ENCODE measurements at places on chromosomes 12 and 14. TPM values are rescaled to one million over a fixed set of nuclear protein-coding genes. Genes with fewer than 3 reads are reported as not detected.

MDGA2 gene
- polyA plus RNA-seq, result 0.02 TPM

- no peaks in the 10 kb centered on the region for H3K4me1 ChIP-seq
- no peak overlapping the region for H3K4me3 ChIP-seq
- H3K27ac ChIP-seq, result no peak overlapping the region
Measured at GRCh38 chr14:59920378-59920683, 387 bp downstream of the LRRC9 start.

- peaks cover 41% of the 10 kb centered on the region for H3K4me1 ChIP-seq
- H3K4me3 ChIP-seq, result no peak overlapping the region
Measured at GRCh38 chr14:54650331-54650958, 83.5 kb downstream of the SAMD4A start.

DNA sequence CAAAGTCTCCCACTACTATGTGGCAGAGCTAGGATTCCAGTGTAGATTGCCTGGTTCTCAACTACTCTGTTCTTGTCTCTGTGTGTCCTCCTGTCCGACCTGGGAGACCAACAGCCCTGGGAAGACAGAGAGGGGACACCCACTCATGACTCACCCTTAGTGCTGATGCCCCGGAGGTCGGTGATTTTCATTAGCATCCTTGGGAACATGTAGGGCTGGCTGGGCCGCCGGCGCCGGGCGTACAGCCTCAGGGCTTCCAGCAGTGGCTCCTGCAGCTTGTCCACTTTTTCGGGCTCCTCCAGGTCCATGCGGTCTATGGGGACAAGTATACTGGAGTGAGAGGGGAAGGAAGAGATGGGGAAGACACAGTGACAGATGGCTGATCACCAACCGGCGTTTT, 5.9 kb upstream of the ITGB7 start:
- DNase-seq, result no peak
- H3K36me3 ChIP-seq, result peaks cover 47% of the 10 kb centered on the region
- H3K4me3 ChIP-seq, result no peak overlapping the region
- H3K27ac ChIP-seq, result no peak overlapping the region

DNA sequence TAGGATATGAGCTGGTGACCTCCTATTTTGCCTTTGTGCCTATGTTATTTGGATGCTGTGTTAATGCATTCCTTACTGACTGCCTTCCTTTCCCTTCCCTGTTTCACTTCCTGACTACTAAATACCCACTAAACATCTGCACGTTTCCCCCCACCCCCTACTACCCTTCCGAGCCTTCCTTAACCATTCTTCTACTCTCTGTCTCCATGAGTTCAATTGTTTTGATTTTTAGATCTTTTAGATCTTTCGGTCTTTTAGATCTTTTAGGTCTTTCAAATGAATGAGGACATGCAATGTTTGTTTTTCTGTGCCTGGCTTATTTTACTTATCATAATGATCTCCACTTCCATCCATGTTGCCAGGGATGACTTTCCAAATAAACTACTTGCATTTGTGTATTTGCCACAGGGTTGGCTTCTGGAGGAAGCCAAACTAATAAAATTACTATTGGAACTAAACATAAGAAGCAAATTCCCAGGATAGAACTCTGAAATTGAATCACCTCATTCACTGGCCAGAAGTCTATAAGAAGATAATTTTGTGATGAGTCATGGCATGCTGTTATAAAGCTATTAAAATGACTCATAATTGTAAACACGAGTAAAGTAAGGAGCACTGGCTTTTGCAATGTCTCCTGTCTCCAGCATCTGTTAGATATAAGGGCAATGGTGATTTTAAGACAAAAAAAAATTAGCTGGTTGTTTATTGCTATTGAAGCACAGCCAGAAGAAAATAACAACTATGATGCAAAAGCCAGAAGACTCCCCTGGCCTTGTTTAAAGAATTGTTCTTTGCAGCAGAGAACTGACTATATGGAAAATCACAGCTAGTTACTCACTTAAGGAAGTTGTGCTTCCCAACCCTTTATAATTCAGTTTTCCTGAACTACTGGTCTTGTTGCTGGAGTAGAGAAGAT, 586.3 kb downstream of the LRFN5 start:
- peak overlapping the region; percentile 18 for H3K27ac ChIP-seq
- DNase-seq, result peak; percentile 98

DNA sequence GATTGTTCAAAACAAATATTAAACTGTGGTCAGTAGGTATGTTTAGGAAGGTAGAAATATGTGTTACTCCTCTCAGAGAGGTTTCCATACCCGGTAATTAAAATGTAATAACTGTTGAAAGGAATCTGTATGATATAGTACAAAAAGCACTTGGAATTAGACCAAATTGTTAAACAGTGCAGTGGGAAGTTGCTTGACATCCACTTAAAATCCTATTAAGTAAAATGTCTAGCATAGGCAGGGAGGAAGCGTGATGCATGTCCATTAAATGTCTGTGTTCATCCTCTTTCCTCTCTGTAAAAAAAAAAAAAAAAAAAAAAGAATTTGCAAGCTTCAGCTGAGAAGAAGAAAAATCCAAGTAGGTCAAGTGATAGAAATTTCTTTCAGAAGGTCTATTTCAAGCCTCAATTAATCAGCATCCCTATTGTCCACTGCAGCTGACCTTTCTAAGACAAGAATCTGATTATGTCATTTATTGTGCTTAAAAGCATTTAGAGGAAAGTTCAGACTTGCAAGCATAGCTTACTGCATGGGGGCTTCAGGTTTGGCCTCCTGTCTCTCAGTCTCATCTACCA, 265.6 kb upstream of the RGS6 start:
- no peak for DNase-seq
- no peaks in the 10 kb centered on the region for H3K27me3 ChIP-seq
- peaks cover 10% of the 10 kb centered on the region for H3K4me1 ChIP-seq
- peaks cover 12% of the 10 kb centered on the region for H3K36me3 ChIP-seq

DNA sequence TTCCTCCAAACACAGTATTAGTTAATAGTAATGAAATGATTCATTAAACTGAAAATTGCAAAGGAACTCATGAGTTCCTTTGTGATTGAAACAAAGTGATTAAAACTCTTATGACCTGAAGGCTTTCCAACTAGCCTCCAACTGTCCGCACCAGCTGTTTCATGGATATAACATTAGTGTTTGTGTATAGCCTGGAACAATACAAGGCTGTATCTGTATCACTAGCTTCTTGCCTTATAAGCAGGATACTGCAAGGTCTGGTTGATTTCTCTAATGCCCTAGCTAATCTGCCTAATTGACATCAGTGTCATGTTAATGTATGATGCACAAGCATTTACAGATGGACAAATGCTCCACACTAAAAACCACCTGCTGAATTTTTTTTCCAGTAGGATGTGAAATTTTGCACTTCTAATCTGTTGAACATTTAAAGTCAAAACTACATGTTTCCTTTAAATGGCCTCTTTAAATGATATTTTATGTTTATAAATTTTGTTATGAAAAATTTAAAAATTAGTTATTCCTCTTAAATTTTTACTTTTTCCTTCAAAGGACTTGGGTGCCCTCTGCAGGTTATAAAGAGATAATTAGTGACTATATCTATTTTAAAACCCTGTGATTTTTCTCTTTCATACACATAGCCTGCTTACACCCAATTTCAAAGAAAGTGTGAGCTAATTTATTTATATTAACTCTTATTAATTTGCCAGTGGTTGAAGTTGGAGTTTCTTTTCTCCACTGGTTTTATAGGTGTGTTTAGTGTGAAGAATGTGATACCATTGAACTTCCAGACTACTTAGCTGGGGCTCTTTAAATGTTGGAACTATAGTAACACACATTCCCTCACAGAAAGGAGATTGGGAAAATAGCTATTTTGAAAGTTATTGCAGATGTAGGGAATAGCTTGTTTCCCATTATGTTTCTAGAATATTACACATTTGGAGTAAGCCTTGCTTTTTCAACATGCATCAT, 25.4 kb downstream of the AP5M1 start:
- peak; percentile 35 for DNase-seq
- H3K27me3 ChIP-seq, result no peaks in the 10 kb centered on the region
- no peak overlapping the region for H3K4me3 ChIP-seq
- no peaks in the 10 kb centered on the region for H3K36me3 ChIP-seq
- no peaks in the 10 kb centered on the region for H3K4me1 ChIP-seq
- H3K27ac ChIP-seq, result no peak overlapping the region

DNA sequence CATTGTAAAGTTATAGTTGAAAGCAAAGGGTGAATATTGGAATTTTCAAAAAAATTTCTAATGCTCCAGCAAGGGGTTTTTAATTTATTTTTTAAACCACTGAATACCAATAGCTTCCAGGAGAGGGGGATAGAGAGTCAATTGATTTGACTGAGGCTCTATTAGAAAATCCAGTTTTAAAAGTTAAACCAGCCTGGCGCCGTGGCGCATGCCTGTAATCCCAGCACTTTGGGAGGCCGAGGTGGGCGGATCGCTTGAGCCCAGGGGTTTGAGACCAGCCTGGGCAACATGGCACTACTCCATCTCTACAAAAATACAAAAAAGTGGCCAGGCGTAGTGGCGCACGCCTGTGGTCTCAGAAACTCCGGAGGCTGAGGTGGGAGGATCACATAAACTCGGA, 150.1 kb downstream of the SLC38A4 start:
- H3K27me3 ChIP-seq, result no peaks in the 10 kb centered on the region
- H3K36me3 ChIP-seq, result no peaks in the 10 kb centered on the region
- DNase-seq, result peak; percentile 44
- peaks cover 3% of the 10 kb centered on the region for H3K4me1 ChIP-seq
- no peak overlapping the region for H3K4me3 ChIP-seq

ANKRD33 gene
- not detected for polyA plus RNA-seq

NOS1 gene
- polyA plus RNA-seq, result 0.09 TPM

HCAR2 gene
- not detected for polyA plus RNA-seq

- H3K4me3 ChIP-seq, result no peak overlapping the region
- H3K27ac ChIP-seq, result no peak overlapping the region
- DNase-seq, result peak; percentile 51
- H3K27me3 ChIP-seq, result no peaks in the 10 kb centered on the region
- peaks cover 3% of the 10 kb centered on the region for H3K4me1 ChIP-seq
- H3K36me3 ChIP-seq, result peaks cover 8% of the 10 kb centered on the region
Measured at GRCh38 chr12:51128919-51129318, 44.0 kb downstream of the TFCP2 start.
